ENCODE measurements at places on chromosomes 6 and 20.
A peak's percentile ranks its signal among the peaks of the same experiment; 100 is the strongest.

- no peak for DNase-seq
Observed at GRCh38 chr6:11616200-11616611, 78.7 kb downstream of the TMEM170B start.

GRCh38 chr6:3523966-3524365, 67.1 kb upstream of the SLC22A23 start:
- DNase-seq, result no peak

GRCh38 chr6:37103169-37104039, 66.5 kb upstream of the PIM1 start:
- peak; percentile 30 for DNase-seq

- DNase-seq, result peak; percentile 20
Observed at GRCh38 chr6:157235600-157236039, 87.7 kb downstream of the TMEM242 start.

GRCh38 chr6:139820210-139820609, 445.8 kb upstream of the CITED2 start:
- peak; percentile 35 for DNase-seq

GRCh38 chr6:154962753-154963152, 32.4 kb upstream of the TIAM2 start:
- DNase-seq, result peak; percentile 17

DNA sequence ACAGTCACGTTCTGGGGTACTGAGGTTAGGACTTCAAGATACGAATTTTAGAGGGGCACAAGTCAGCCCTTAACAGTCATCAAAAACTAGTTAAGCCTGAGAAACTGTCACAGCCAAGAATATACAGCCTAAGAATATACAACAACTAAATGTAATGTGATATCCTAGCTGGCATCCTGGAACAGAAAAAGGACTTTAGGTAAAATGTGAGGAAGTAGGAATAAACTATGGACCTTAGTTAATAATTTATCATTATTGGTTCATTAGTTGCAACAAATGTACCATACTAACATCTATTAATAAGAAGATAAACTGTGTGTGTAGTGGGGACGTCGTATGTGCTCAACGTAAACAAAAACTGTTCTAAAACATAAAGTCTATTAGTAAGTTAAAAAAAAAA, 1.1 kb downstream of the PNISR start:
- no peak for DNase-seq

DNA sequence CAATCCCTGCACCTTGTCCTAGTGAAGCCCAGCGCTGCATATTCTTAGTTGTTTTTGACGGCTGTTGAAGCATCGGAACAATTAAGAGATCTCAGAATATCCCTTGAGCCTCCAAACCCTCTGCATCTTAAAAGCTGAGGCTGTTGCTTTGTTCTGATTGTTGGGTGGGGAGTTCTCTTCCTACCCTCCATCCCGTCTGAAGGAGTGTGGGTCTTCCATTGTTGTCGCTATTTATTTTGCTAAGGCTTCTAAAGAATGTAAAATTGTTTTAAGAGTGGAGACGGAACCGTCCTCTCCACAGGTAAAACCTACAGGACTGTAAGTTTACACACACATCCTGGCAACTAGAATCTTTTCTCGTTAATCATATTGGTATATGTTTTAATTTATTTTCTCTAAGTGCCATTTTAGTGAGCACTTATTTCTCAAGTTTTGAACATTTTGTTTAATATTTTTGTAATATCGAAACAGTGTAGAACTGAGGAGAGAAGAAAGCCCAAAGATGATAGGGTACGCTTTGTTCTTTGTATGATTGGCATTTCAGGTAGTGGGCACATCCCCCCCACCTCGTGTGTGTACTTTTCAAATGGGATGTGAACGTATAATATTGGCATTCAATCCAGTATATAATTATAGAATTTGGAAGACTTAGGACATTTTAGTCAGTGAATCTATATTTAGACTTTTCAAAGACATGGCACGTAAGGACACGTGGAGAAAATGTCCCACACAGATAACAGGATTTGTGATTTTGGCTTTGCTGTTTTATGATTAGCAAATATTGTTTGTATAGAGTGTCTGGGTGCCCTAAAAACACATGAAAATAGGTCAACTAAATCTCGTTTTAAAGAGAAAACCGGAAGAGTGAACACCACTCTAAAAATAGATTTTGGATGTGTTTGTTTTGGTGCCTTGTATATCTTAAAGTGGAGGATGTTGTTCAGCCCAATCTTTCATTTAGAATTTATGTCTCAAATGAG, 1.3 kb downstream of the RNF146 start:
- peak; percentile 11 for DNase-seq

GRCh38 chr20:49186535-49187329, 1.4 kb downstream of the STAU1 start:
- DNase-seq, result peak; percentile 79

All from RWPE1 (cell line).